Neural crest cell (in vitro differentiated cells): ENCODE measurements at places on chromosomes 12 and 14. TPM values are rescaled to one million over a fixed set of nuclear protein-coding genes. Genes with fewer than 3 reads are reported as not detected.

- no peaks in the 10 kb centered on the region for H3K36me3 ChIP-seq
- no peaks in the 10 kb centered on the region for H3K4me1 ChIP-seq
- no peak overlapping the region for H3K4me3 ChIP-seq
- H3K27me3 ChIP-seq = peaks cover 9% of the 10 kb centered on the region
- DNase-seq = no peak
Observed at GRCh38 chr12:115312901-115313300, 628.9 kb upstream of the TBX3 start.

TCL1B gene
- total RNA-seq = not detected in 2 replicates

OTUB2 gene
- 4.4 and 4.8 TPM in 2 replicates for total RNA-seq

DNA sequence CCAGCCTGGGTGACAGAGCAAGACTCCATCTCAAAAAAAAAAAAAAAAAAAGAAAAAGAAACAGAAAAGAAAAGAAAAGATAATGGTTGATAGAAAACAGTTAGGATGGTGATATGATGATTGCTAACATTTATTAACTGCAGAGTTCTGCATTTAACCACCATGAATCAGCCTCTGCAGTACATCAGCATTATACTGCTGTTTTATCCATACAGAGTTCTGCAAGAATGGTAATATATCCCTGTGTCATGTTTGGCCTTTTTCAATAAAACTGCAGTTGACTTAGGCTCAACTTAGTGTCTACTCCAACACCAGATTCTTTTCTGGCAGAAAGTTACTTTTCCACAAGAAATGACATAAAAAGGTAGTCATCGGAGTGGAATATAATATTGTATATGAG lies 62.6 kb downstream of the DUSP6 start:
- H3K27ac ChIP-seq = no peak overlapping the region
- no peaks in the 10 kb centered on the region for H3K36me3 ChIP-seq
- no peak overlapping the region for H3K4me3 ChIP-seq
- peaks cover 14% of the 10 kb centered on the region for H3K4me1 ChIP-seq

- H3K36me3 ChIP-seq = peaks cover 7% of the 10 kb centered on the region
- no peak for DNase-seq
- H3K4me1 ChIP-seq = peaks cover 27% of the 10 kb centered on the region
- H3K27ac ChIP-seq = peak overlapping the region; percentile 53
Observed at GRCh38 chr12:106631150-106631549, 48.3 kb downstream of the RFX4 start.

DNA sequence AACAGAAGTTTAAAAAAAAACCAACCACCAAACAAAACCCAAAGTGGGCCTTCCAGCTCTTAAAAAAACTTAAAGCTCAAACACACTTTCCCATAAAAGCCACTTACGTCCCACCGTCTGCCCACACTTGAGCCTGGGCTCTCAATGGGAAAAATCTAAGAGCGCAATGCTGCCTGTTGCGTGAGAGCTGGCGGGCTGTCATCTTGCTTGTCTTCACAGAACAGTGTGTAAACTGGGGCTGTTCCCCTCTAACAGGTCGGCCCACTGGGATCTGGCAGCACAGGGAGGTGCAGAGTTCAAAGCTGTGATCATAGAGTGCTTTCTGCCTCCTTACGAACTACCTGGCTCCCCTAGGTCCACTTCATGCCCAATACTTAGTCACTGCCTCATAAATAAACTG lies 80.0 kb downstream of the DICER1 start:
- peaks cover 4% of the 10 kb centered on the region for H3K36me3 ChIP-seq
- no peaks in the 10 kb centered on the region for H3K4me1 ChIP-seq
- no peaks in the 10 kb centered on the region for H3K27me3 ChIP-seq
- H3K4me3 ChIP-seq = no peak overlapping the region
- H3K27ac ChIP-seq = no peak overlapping the region
